ENCODE measurements at places on chromosomes 1 and 21. TPM values are rescaled to one million over a fixed set of nuclear protein-coding genes. Genes with fewer than 3 reads are reported as not detected.

GRCh38 chr1:221149555-221150075 lies 270.4 kb downstream of the HLX start:
- DNase-seq = no peak

The PPOX gene
- polyA plus RNA-seq = 42.0 TPM

DNA sequence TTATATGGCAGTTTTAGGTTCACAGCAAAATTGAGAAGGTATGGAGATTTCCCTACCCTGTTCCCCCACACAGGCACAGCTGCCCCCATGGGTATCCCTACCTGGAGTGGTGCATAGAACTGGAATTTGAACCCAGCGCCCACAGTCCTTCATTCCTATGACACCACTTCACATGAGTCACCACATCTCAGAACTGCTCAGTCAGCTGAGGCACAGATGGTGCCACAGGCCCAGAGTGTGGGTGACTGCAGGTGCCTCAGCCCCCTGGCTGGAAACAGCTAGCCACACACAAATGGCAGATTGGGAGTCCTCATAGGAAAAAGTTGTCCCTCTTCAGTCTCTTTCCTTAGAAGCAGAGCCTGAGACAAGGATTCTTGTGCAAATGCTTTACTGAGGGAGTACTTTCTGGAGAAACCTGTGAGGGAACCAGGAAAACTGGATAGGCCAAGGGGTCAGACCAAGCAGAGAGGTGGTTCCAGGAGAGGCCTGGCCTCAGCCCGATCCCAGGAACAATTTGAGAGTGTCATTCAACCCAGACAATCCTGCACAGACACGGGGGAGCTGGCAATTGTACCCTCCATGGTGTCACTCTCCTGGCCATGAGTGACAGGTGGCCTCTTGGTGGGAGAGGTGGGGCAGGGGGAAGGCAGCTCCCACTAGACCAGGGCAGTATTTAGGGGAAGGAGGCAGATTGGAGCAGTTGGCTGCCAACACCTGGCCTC lies 6.9 kb downstream of the PLA2G2D start:
- DNase-seq = no peak

The CLDN17 gene
- polyA plus RNA-seq = not detected

The KCNQ4 gene
- polyA plus RNA-seq = 4.1 TPM

DNA sequence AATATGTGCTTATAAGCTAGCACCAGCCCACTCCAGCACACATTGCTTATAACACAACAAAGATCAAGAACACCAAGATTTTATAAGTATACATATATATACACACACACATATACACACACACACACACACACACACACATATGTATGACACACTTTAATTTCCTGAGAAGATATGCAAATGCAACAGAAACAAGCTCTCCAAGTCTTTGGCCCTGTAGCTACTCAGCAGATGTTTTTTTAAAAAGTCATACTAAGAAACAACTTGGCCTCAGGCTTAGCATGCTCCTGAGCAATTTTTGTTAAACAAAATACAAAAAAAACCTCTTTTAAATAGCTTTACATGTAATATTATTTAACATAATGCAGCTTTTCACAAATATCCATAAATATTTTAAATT lies 11.1 kb downstream of the TNFSF18 start:
- no peak for DNase-seq

- no peak for DNase-seq
These were observed 247.2 kb downstream of the LRRC7 start for GRCh38 chr1:69814926-69815325.

- no peak for DNase-seq
These were observed 1261.2 kb upstream of the B3GALT2 start for GRCh38 chr1:194447636-194448035.

DNA sequence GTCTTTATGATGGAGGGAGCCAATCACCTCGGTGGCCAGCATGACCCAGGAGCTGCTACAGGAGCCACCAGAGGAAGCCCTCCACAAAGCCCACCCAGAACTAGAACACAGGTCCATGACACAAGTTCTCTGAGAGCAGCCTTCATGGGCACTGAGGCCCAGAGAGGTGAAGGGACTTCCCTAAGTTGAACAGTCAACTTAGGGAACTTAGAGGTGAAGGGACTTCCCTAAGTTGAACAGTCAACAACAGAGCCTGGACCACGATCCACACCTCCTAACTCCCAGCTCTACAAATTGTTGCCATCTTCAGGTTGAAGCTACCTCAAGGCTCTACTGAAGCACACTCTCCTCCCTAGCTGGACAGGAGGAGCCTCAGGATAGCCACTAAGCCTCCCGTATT lies 132.7 kb downstream of the CCDC185 start:
- DNase-seq = no peak

DNA sequence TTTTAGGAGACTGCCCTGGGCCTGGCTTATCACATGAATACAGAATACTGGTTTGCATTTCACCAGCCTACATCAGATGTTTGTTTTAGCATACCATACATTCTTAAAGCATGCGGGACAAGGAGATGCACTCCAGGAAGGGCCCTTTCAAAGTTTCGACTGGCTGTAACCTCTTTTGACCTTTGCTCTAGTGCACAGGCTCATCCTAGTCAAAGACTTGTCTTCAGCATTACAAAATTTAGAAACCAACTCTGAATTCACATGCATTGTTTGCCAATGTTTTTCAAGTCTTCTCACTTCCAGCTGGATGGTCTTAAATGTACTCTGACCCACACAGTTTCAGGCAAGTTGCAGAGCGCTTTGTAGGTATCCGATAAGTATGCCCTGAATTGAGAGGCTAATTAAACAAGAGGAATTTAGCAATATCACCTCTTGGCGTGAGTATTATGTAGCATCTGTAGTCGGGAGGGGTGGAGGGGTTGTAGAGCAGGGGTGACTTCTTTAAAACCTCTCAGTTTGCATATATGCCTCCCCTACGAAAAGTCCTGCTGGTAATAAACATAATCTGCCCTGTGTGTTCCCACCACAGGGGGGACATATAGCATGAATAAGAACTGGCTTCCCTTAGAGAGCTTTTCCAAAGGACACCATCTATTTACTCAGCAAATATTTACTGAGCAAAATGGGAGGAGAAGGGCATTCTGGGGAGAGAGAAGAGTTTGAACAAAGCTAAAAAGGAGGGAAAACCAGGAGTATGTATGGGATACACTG lies 24.4 kb upstream of the AHCYL1 start:
- DNase-seq = no peak

The OR2M3 gene
- polyA plus RNA-seq = under 0.01 TPM

The KIF26B gene
- polyA plus RNA-seq = 0.27 TPM

The ZNF672 gene
- 9.7 TPM for polyA plus RNA-seq

GRCh38 chr1:49765034-49765433 lies 258.7 kb downstream of the AGBL4 start:
- peak; percentile 57 for DNase-seq

DNA sequence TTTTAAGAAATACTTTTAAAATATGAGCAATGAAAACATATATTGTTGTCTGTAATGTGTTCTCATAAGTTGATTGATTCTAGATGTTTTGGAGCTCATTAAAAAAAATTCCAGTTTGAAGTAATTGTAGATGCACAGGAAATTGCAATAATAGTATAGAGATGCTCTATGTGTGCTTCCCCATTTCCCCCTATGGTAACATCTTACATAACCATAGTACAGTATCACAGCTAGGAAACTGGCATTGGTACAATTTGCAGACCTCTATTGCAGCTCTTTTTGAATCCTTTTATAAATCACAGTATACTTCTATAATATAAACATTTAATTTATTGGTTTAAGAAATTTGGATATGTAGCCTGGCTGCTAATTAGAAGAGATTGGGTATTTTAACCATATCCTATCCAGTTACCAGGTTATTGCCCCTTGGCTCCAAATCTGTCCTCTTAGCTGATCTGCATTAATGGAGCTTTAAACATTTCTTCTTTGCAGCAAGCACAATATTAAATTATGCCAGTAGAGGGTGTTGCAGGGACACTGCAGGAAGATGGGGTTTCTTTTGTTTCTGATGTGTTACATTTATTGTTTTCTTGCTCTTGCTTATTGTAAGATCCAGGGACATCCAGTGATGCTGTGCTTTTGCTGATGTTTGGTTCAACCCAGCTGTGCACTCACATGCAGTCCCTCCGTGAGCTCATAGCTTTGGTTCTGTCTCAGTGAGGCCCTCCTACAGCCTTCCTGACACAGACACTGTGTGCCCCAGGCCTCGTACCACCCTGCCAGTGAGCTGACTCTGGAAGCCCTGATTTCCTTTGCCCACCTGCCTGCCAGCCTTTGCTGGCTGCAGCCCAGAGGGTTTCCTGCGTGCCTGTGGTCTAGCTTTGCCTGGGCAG lies 103.3 kb downstream of the RABGAP1L start:
- DNase-seq = no peak

DNA sequence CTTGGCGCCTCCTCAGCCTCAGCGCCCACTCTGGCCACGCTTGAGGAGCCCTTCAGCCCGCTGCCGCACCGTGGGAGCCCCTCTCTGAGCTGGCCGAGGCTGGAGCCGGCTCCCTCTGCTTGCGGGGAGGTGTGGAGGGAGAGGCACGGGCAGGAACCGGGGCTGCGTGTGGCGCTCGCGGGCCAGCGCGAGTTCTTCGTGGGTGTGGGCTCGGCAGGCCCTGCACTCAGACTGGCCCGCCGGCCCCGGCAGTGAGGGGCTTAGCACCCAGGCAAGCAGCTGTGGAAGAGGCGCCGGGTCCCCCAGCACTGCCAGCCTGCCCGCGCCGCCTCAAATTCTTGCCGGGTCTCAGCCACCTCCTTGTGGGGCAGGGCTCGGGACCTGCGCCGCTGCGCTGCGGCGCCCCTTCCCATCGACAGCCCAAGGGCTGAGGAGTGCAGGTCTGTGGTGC lies 61.4 kb downstream of the SLC16A1 start:
- DNase-seq = no peak

The TAS1R3 gene
- polyA plus RNA-seq = 0.34 TPM

The SPRR2E gene
- polyA plus RNA-seq = not detected

DNA sequence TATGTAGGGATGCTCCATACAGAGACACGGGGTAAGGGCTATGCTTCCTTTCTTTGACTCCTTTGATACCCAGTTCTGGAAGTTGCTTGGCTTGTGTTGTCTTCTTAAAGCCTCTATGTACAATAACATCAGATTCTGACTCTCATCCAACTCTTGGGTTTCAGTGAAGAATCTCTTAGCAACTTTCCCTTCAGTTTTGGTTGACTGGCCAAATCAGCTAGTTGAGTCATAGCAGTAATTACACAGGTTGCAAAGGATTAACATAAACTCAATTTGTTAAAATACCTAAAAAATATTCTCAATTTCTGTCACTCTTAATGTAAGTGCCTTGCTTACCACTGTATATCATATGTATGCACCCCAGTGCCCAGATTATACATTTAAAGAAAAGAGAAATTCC lies 9.2 kb downstream of the CD1E start:
- DNase-seq = no peak

GRCh38 chr1:16175610-16176553 lies 20.0 kb upstream of the EPHA2 start:
- DNase-seq = peak; percentile 90

DNA sequence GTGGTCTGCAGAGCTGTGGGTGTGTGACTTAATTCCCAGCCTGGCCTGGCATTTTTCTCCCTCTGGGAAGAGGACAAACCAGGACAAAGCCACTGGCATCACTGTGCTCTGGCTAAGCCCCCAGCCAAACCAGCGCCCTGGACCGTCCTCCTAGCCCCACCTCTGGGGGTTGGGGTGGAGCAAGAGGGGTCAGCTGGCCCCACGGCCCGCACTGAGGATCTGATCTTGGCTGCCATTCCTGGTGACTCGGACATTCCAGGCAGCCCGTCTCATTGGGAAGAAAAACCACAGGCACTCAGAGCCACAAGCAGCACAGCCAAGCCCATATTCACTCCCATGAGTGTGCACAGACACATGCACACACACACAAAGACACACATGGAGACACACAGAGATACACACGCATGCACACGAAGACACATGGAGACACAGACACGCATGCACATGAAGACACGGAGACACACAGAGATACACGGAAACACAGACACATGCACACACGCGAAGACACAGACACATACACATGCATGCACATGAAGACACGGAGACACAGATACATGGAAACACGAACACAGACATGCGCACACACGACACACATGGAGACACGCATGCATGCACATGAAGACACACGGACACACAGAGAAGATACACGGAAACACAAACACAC lies 2.3 kb upstream of the MXRA8 start:
- no peak for DNase-seq

Data from pancreas (tissue), 10 donors.